ENCODE measurements at places on chromosomes 7 and 10.

GRCh38 chr10:36840788-36841187 lies 284.6 kb upstream of the ANKRD30A start:
- no peak for DNase-seq

DNA sequence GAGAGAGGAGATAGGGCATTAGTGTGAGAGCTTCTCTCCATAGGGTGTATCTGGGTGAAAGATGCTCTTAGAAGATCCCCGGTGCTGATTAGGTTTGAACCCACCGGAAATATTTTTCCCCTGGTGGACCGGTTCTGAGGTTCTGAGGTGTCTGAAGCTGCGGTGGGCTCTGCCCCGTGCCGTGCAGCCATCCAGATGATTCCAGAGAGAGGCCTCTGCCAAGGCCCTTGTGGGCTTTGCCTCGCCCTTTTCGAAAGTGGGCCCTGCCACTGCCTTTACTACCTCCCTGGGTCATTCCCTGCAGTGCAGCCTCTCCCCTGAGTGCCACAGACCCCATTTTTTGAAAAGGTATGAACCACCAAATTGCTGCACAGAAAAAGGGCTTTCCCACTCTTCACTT lies 2.8 kb downstream of the GIMAP8 start:
- peak; percentile 49 for DNase-seq

GRCh38 chr10:7483848-7484247 lies 73.0 kb upstream of the SFMBT2 start:
- no peak for DNase-seq

GRCh38 chr7:29005829-29006228 lies 47.7 kb upstream of the TRIL start:
- DNase-seq = no peak

DNA sequence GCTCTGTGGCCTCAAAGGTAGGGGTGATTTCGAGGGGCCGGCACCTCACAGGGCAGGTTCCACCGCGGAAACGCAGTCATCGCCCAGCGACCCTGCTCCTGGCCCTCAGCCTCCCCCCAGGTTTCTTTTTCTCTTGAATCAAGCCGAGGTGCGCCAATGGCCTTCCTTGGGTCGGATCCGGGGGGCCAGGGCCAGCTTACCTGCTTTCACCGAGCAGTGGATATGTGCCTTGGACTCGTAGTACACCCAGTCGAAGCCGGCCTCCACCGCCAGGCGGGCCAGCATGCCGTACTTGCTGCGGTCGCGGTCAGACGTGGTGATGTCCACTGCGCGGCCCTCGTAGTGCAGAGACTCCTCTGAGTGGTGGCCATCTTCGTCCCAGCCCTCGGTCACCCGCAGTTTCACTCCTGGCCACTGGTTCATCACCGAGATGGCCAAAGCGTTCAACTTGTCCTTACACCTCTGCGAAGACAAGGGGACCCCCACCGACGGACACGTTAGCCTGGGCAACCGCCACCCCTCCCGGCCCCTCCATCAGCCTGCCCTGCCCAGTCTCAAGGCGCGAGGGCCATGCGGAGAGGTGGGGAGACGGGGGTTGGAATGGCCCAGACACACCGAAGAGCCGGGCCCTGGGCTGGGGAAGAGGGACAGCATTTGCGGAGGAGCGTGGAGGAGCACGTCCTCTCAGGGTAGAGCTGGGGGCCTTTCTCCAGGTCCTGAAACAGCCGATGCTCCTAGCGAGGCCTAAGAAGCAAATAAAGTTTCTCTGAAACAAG lies 6.0 kb downstream of the SHH start:
- no peak for DNase-seq

DNA sequence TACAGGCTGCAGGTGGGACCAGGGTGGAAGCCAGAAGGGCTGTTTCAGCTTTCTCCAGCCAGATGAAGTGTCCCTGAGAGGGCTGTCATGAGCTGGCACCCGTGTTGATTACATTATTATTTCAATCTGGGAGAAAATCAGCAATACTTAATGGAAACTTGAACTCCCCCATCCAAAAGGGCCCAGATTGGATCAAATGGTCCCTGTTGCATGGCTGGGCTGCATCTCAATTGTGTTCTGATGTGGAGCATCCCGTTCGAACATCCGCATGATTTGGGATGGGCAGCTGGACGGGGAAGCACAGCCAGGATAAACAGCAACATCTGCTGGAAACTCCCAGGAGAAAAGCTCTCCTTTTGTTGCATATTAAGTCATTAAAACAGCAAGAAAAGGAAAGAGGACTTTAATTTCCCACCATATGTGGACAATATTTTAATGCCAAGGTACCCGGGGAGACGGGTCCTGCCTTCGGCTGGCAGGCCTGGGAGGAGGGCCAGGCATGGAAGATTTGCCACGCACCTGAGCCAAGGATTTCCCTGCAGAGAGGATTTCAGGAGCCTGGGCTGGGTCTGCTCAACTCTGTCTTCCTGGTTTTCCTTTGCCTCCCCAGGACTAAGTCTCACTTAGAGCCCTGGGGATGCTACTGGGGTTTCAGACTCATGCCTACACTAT lies 52.4 kb downstream of the NPTX2 start:
- no peak for DNase-seq

GRCh38 chr10:93408783-93409182 lies 73.4 kb downstream of the MYOF start:
- DNase-seq = no peak

DNA sequence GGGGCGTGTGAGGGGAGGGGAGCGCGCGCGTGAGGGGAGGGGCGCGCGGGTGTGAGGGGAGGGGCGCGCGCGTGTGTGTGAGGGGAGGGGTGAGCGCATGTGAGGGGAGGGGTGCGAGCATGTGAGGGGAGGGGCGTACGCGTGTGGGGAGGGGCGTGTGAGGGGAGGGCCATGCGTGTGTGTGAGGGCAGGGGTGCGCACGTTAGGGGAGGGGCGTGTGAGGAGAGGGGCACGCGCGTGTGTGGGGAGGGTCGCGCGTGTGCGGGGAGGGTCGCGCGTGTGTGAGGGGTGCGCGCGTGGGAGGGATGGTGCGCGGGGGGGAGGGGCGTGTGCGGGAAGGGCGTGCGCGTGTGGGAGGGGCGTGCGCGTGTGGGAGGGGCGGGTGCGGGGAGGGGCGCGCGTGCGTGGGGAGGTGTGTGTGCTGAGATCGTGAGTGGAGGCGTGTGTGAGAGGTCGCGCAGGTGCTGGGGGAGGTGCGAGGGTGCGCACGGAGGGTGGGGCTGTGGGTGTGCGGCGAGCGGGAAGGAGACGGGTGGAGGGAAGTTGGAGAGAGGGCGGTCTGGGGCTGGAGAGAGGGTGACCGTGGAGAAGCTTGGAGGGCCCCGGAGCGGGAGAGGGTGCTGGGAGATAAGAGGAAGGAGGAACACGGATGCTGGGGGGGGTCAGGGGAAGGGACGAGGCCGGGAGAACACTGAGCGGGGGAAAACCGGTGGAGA lies 19.7 kb downstream of the MXI1 start:
- DNase-seq = peak; percentile 61

DNA sequence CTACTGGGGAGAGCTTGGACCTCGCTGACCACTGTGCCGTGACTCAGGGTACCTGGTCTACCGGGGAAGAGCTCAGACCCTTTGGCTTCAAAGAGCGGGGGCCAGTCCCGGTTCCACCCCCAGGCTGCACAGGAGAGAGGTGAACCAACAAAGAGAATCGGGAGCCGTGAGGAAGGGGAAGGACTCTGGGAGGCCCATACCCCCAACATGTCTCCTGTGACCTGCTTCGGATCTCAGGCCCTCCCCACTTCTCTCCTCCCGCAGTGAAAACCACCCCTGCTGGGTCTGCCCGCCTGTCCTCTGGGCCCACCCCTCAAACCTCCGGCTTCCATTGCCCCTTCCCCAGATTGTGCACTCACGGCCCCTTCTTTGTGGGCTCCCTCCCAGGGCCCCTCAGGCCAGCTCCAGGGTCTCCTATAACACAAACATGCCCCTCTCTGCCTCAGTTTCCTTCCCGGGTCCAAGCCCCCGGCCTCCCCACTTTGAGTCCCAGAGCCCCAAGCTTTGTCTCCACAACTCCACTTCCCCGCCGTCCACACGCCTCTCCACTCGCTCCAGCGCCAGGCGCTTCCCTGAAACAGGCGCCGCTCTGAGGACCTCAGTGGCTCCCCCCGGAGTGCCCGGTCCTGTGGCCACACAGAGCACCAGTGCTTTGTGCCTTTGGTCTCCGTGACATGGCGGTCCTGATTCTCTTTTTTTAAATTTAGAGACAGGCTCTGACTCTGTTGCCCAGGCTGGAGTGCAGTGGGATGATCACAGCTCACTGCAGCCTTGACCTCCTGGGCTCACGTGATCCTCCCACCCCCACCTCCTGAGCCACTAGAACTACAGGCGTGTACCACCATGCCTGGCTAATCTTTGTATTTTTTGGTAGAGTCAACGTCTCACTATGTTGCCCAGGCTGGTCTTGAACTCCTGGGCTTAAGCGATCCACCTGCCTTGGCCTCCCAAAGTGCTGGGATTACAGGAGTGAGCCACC lies 7.5 kb upstream of the INTS1 start:
- no peak for DNase-seq

DNA sequence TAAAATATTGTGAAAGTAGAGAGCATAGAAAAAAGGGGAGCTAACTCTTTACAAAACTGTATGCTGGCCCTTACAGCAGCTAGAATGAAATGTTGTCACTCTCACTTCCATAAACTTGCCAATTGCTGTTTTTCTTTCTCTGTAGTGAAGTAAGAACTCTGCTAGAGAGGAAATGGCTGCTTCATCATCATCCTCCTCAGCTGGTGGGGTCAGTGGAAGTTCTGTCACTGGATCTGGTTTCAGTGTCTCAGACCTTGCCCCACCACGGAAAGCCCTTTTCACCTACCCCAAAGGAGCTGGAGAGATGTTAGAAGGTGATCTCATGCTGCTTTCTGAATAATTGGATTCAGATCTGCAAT lies 7.6 kb upstream of the ASCC1 start:
- DNase-seq = no peak

DNA sequence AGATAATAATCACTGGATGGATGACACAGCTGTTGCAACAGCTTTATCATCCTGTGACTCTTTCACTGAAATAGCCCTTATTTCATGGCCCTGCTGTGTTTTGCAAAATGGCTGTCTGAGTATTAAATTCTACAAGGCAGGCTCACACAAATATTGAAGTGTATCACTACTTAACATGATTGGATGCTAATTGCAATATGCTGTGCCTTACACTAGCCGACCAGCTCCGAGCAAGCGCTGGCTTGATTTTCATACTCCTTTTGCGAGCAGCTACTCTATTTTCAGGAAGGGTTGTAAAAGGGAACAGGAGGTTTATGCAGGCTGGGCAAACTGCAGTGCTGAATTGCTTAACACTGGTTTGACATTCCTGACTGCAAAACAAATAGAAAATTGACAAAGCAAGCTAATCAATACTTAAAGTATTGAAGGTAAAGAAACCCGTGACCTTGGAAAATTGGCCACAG lies 121.6 kb downstream of the CACNB2 start:
- no peak for DNase-seq

DNA sequence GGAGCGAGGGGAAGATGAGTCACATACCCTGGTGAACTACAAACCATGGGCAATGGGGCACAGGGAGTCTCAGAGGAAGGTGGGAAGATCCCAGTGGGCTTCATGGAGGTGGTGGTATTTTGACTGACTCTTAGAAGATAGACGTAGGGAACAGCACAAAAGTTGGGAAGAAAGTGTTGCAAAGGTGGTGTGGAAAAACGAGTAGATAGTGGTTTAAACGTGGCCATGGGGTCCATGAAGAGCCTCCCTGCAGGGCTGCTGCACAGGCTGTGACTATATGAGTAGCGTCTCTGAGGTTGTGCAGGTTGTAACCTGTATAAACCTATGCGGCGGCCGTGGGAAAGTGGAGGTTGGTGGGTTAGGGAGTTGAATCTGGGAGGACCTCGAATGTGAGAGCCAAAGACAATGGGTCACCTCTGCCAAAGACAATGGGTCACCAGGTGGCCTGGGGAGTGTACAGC lies 13.8 kb downstream of the LZTS2 start:
- DNase-seq = no peak

GRCh38 chr10:13529714-13529973 lies 830 bp upstream of the BEND7 start:
- DNase-seq = no peak

GRCh38 chr7:155538293-155538692 lies 8.1 kb downstream of the CNPY1 start:
- no peak for DNase-seq

DNA sequence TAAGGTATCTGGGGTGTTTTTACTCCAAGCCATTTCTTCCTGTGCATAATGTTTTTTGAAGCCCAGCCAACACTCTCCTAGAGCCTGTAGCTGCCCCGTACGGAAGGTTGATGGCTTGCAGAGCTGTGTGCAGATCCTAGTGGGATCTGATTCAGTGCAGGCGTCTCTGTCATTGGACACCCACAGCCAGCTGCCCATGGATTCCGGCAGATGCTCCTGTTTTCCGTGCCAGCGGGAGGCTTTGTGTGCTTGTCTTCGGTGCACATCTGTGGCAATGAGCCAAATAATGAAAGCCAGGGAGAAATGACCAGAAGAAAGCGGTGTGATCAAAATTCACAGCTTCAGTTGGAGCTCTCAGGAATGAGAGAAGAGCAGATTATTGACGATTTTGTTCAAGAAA lies 426.4 kb downstream of the TYW1 start:
- no peak for DNase-seq

DNA sequence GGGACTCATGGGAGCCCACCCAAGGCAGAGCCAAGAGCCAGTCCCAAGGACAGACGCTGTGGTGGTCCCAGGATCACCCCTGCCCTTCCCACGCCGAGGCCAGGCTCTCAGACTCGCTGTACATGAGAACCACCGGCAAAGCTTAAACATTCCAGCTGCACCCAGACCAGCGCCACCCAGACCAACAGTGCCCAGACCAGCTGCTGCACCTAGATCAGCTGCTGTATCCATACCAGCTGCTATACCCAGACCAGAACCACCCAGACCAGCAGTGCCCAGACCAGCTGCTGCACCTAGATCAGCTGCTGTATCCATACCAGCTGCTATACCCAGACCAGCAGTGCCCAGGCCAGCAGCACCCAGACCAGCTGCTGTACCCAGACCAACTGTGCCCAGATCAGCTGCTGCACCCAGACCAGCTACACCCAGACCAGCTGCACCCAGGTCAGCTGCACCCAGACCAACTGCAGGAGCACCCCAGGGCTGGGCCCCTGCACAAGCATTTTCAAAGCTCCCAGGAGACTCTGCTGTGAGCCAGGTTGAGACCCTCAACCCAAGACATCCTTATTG lies 47.9 kb upstream of the CNPY1 start:
- no peak for DNase-seq

DNA sequence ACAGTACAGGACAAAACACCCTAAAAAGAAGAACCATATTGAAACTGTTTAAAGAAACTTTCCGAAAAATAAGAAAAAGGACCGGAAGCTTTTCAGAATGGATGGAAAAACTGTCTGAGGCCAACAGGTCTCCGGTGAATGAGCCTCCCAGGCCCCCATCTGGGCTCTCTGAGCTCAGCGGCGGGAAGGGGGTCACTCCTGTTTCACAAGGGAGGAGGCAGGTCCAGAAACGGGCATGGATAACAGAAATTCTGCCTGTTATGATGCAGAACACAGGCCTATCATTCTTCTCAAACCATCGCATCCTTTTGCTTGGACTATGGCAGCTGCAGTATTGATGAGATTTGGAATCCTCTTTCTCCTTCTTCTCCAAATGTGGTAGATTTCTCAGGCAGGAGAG lies 58.9 kb upstream of the SHH start:
- DNase-seq = no peak

Measured in activated CD8-positive, alpha-beta T cell treated with anti-CD3 and anti-CD28 coated beads, Interleukin-2, amount 10 ng/mL, durations not matched to agents 7 days and 5 days (primary cell).